ENCODE measurements at places on chromosomes 1 and 21.

DNA sequence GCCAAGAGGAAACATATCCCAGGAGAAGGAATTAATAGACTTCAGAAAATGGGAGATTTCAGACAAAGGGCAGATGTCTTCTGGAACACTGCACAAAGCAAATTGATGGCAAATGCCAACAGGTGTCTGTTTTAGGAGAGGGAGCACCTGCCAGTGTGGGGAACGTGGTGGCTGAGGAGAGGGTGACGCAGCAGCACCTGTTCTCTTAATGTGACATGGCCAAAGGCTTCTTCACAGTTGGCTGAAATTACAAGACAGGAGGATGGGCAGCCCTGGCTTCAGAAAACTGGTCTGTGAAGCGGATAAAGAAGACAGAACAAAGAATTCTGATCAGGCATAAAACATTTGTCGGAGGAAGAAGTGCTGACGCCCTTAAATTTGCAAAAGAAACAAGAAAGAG is 178.7 kb upstream of the RUNX1 start:
- DNase-seq, result no peak

DNA sequence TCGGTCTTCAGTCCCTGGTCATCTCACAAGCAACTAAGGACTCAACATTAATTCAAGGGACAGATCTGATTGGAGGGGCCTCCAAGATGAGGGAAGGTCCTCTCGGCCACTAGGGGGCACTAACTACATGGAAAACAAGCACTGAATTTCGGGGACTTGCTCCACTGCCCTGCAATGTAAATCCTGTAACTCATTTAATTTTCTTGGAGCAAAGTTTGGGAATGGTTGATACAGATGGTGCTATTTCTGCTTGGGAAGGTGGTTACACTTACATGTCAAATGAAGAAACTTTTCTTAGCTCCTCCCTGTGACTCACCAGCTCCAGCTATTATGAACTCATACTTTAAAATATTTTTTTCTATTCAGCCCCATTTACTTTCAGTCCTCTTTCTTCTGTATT is 97.4 kb upstream of the KCNJ15 start:
- DNase-seq, result no peak

- no peak for DNase-seq
These were observed 41.7 kb upstream of the ECE1 start for GRCh38 chr1:21331752-21332478.

DNA sequence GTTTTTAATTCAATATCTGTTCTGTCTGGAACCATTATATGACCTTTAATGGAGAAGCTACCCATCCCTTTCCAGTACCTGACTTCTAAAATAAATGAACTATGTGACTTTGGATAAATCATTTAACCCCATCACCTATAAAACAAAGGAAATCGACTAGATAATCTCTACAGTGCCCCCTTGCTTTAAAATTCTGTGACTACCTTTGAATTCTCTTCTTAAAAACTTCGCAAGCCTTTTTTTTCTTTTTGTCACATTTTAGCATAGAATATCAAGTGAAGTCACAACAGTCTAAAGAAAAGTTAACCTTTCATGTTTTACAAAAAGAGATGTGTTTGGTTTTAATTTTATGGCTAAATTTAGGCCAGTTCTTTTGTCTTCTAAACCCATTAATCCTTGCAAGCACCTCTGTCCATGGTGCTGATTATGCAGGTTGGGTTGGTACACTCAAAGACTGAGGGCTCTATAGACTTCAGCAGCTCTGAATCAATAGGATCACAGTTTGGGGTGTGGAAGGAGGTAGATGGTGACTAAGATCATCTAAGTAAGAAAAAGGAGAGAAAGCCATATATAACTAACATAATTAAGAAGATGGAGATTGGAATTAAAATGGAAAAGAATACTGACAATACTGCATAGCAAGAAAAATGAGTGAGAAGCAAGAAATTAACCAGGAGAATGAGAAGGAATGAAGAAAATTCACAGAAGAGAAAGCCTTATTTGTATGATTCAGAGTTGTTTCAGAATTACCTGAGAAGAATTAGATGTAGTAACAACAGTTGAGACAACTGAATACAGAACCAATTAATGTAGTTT is 59.2 kb downstream of the TBX15 start:
- DNase-seq, result no peak

GRCh38 chr1:54970901-54971300 is 9.5 kb upstream of the TMEM61 start:
- no peak for DNase-seq

DNA sequence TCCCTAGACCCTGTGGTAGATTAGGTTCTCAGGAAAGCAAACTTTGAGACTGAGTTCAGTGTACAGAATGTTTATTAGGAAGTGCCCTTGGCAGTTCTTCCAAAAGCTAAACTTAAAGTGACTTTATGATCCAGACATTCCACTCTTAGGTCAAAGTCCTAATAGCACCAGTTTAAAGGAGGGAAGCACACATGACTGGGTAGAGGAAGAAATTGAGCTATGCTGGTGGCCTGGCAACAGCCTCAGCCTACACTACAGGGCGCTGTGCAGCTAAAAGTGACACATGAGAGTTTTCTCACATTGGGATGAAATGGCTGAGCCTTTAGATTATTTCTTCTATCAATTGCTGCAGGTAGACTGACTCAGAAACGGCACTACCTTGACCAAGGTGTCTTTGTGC is 280.4 kb downstream of the BRINP2 start:
- no peak for DNase-seq

DNA sequence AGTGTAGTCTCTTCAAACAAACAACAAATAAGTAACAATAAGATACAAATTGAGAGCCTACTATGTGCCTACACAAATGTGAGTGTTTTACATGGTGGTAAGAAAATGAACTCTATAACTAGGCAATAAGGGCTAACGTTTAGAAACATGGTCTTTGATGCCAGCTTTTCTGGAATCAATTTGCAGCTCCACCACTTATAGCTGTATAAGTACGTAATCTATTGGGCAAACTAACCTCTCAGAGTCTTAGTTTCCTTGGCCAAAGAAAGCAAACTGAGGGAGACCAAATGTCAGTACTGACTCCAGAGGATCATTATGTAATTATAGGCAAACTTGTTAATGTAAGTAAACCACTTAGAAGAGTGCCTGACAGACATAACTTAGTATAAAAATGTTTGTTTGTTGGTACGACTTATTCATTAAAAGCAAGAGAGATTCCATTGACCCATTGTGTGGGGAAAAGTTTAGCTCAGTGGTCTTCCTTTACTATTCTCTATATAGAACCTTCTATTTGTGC is 59.7 kb downstream of the LBR start:
- DNase-seq, result no peak

- no peak for DNase-seq
These were observed 26.6 kb upstream of the FCRL4 start for GRCh38 chr1:157624471-157624870.

DNA sequence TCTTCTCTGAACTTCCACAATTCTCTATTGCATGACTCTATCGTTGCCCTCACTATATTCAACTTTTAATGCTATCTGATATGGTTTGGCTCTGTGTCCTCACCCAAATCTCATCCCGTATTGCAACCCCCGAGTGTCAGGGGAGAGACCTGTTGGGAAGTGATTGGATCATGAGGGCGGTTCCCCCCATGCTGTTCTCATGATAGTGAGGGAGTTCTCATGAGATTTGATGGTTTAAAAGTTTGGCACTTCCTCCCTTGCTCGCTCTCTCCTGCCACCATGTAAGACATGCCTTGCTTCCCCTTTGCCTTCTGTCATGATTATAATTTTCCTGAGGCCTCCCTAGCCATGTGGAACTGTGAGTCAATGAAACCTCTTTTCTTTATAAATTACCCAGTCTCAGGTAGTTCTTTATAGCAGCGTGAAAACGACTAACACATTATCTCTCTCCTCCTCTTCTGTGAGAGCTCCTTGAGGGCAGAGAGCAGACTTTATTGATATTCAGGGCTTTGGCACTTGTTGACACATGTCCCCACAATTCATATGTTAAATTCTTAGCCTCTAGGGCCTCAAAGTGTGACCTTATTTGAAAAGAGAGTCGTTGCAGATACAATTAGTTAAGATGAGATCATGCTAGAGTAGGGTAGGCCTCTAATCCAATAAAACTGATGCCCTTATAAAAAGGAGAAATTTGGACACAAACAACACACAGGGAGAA is 52.1 kb downstream of the ADCY10 start:
- DNase-seq, result no peak

DNA sequence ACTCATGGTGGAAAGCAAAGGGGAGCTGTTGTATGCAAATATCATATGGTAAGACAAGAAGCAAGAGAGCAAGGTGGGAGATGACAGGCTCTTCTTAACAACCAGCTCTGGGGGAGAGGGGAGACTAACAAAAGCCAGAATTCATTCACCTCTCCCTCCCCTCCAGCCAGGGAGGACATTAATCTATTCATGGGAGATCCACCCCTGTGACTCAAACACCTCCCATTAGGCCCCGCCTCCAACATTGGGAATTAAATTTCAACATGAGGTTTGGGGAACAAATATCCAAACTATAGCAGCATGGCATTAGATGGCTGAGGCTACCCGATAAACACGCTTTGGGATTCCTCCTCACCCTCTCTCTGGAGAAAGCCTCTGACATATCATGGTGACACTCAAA is 210.6 kb downstream of the RHOU start:
- DNase-seq, result no peak

- no peak for DNase-seq
These were observed 42.5 kb downstream of the CCN1 start for GRCh38 chr1:85623061-85623471.

GRCh38 chr1:67650061-67650460 is 34.9 kb upstream of the GADD45A start:
- no peak for DNase-seq

- DNase-seq, result no peak
These were observed 163.0 kb upstream of the LYPLAL1 start for GRCh38 chr1:219010720-219011119.

- no peak for DNase-seq
These were observed 98.1 kb downstream of the PSMG1 start for GRCh38 chr21:39084979-39085729.

- no peak for DNase-seq
These were observed 61.3 kb downstream of the GLUL start for GRCh38 chr1:182330303-182330702.

All from activated B cell treated with CpG ODN at 0.5 μM for 24 hours (primary cell).